ENCODE measurements at places on chromosomes 6 and 20.

GRCh38 chr6:138972226-138972665, 15.8 kb downstream of the REPS1 start:
- no peak for DNase-seq

DNA sequence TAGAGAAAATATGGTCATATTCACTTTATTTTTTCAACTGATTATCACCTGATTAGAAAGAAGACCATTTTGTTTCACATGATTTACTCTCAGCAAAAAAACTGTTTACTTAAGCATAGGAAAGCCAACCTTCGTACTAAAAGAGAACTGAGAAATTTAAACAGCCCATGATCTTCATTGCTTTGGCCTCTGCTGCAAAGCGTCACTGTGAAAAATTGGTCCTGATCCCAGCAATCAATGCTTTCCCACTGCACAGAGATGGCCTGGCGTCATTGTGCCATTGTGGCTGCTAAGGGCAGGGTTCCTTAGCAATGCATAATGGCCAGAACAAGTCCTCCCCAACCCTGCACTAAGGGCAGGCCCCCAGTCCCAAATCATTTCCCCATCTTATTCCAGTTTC, 19.9 kb upstream of the THEMIS start:
- no peak for DNase-seq

DNA sequence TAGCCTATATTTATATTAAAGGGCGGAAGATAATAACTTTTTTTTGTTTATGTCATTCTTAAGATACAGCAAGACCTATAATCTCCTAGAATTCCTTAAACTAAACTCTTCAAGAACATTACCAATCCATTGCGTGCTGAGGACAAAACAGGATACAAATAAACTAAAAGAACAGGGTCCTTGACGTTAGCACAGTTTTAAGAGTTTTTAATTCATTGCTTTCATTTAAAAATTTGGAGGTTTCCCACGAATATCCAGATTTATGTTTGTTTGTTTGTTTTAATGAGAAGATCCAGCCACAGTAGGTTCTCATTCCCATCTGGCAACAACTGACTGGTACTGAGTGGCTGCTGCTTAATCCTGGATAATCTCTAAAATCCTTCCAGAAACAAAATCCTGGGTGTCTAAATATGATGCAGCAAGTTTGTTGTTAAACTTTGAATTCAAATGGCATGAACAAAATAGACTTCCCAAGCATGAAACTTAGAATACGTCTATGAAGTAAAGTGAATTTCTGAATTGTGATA, 153.7 kb downstream of the HACE1 start:
- no peak for DNase-seq

DNA sequence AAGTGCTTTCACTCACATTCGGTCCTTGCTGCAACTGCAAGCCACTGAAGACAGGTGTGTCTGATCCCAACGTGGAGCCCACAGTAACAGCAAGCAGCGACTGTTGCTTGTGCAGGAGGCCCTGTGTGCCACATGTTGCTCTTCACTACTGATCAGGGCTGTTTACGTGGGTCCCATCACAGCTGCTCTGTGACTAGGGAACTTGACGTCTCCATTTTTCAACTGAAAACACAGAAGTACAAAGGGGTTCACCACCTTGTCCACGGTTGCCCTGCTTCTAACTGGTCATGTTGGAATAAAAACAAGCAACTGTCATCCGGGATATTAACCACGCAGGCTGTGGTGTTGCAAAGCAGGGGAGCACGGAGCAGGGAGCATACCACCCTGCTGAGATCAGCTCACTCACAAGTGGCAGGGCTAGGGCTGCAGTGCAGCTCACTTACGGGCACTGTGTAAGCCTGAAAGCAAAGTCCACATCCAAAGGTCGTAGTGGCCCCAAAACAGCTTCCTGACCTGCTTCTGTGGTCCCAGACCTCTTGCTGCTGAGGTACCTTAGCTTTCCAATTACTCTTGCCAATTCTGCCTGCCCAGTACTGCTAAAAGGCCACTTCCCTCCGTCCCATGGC, 105.8 kb upstream of the DUSP22 start:
- no peak for DNase-seq

- DNase-seq: no peak
Measured at GRCh38 chr6:41704656-41705310, 30.6 kb downstream of the TFEB start.

- no peak for DNase-seq
Measured at GRCh38 chr20:64024141-64024990, 11.6 kb upstream of the C20orf204 start.

DNA sequence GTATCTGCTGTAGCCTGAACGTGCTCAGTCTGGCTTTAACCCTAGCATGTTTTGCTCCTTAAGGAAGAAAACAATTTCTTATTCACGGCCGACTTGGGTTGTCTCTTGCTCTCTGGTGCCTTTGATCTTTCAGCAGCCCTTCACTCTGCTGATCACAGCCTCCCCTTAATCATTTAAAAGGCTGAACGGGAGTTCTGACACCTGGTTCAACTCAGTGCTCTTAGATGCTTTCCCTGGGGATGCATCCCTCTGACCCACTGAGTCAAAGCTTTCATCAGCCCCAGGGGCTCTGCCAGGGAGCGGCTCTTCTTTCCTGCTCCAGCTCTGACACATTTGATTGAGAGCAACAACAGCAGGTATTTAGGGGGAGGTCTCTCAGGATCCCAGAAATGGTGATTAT, 79.0 kb upstream of the FYN start:
- DNase-seq: no peak

GRCh38 chr6:45002390-45003105, 325.6 kb upstream of the RUNX2 start:
- DNase-seq: no peak

DNA sequence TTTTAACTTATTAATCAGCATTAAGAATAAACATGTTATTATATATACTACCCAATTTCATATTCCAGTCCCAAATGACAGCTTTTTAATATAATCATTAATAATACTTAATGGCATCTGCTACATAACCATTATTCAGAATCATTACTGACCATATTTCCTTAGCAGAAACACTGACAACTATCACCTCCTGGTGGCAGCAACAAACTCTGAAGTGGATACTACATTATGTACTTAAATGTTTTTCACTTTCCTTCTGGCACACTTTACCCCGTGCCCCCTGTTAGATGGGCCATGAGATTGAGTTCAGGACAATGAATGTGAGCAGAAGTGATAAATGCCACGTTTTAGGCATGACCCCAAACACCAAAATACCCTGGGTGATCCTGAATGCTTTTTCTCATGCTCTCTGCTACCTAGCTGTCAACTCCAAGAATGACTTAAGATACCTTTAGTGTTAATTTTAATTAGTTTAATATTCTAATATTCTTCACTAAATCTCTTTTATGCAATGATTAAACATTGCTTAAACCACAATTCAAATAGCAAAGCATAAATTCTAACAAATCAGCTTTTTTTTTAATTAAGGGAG, 77.1 kb downstream of the LMBRD1 start:
- DNase-seq: peak; percentile 49

DNA sequence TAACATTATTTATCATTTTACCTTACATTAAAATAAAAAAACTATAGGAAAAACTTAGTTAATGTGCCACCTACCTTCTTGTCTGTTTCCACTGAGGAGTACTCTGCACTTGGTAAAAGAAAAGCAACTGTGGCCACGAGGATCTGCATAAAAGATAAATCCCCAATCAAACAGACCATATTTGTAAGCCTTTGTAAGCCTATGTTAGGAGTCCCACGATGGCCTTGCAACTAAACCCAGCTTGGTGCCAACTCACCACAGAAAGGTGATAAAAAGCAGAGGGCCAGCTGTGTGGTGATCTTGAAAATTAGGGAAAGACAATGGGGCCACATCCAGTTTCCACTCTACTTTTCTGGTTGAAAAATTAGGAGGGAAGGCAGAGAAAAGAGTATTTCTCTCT, 156.9 kb downstream of the INSM1 start:
- peak; percentile 60 for DNase-seq

GRCh38 chr6:122114717-122115116, 284.7 kb upstream of the HSF2 start:
- DNase-seq: no peak

GRCh38 chr6:24743944-24744335, 25.0 kb upstream of the C6orf62 start:
- no peak for DNase-seq

DNA sequence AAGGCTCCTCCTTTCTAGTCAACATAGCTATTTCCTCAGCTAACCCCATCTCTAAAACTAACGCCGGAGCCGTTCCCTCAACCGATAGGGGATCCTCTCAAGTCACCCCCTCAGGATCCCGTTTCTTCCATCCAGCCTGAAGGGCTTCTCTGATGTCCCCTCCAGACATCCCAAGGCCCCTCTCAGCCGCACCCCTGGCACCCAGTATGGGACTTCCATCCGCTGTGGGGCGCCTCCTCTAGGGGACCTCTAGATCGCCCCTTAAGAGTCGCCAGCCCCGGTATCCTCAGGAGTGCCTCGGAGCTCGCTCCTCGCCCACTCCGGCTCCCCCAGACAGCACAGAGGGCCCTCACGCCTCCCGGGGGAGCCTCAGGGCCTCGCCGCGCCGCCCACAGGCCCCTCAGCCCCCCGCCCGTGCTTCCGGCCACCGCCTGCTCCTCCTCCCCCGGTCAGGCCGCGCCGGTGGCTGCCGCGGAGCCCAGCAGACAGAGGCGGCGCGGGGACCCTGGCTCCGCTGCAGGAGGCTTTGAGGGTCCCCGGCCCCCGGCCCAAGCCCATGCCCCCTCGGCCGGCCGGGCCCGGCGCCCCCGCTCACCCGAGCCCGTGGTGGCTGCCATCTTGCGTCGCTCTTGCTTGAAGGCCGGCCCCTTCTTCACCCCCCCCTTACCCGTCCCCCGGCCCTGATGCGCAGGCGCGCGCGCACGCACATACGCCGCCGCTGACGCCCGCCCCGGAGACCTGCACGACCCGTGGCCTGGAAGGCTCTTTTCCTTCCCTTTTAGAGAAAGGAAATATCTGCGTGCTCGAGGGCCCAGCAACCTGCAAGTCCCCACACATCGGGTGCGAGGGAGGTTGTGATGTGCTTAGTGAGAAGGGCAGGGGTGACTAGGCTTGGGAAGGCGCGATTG, at the start of gene UBE2V1:
TSS of gene UBE2V1 (minus strand) at position 639 of the 908 bp plus-strand sequence. CDS start at position 617, 22 bp downstream.
- DNase-seq: peak; percentile 84

GRCh38 chr20:37958856-37959520, 56.1 kb downstream of the VSTM2L start:
- DNase-seq: no peak

GRCh38 chr6:108707328-108707976, 140.8 kb upstream of the ARMC2 start:
- no peak for DNase-seq

Data from hematopoietic multipotent progenitor cell treated with erythropoietin and hydrocortisone succinate and interleukin-3 and kit ligand, for 8 days (in vitro differentiated cells).